H4 (cell line): ENCODE measurements at places on chromosomes 3 and 15. TPM values are rescaled to one million over a fixed set of nuclear protein-coding genes. Genes with fewer than 3 reads are reported as not detected.

DNA sequence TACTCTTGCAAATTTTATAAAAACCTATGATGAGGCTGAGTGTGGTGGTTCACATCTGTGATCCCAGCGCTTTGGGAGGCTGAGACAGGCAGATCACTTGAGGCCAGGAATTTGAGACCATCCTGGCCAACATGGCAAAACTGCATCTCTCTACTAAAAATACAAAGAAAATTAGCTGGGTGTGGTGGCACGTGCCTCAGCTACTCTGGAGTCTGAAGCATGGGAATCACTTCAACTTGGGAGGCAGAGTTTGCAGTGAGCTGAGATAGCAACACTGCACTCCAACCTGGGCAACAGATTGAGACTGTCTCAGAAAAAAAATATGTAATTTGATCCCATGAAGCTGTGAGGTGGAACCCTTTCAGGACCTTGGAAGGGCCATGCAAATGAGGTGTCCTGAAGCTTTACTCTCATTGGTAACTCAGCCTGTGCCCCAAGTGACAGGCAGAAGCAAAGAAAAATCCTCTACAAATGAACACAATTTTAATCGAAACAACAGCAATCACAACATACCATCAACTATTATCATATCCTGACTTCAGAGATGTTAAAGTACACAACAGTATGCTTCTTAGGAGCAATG is 84.6 kb upstream of the CDV3 start:
- DNase-seq = no peak

The SNX22 gene
- 0.04 TPM in 1 of 2 replicates, not detected in the other for total RNA-seq

The CCR9 gene
- not detected in 2 replicates for total RNA-seq

- no peak for DNase-seq
Observed at GRCh38 chr3:112132975-112133448, at the start of gene GCSAM. Gene GCSAM (minus strand): TSS chr3:112133248. CDS start chr3:112133120, 128 bp downstream.

The SNRK gene
- total RNA-seq = 9.2 and 11.4 TPM in 2 replicates

DNA sequence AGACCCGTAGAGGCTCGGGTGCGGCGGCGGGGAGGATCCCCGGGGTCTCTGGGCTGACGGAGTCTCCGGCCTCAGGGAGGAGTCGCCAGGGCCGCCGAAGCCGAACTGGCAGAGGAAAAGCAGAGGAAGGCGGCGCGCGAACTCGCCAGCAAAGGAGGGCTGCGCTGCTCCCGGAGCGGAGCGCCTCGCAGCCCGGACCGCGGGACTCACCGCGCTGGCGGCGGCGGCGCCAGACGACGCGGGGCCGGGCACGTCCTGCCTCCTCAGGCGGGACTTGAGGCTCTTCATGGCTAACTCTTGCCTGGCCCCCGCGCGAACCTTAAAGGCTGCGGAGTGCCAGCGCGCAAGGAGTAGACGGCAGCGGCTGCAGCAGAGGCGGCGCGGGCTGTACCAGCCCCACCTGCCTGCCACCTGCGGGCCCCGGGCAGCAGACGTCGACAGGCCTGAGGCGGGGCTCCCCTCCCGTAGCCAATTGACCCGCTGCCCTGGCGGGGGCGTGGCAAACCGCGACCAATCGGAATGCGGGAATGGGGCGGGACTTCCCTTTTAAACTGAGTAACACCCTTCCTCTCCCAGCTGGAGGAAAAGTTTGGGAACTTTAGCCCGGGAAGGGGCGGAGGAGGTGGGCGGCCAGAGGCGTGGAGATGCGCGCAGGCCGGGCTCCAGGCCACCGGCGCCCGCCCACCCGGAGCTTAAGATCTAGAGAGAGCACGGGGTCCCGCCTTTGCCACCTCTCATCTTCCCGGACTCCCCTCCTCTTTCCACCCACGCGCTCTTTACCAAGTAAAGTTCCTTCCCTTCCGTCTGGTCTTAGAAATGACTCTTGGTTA is at the start of gene UACA:
Gene UACA (minus strand): TSS at position 439 of the 830 bp plus-strand sequence. CDS start 151 bp downstream, at position 288.
- DNase-seq = peak; percentile 92

- no peak for DNase-seq
Observed at GRCh38 chr15:76208786-76209424, 102.4 kb downstream of the ETFA start.

DNA sequence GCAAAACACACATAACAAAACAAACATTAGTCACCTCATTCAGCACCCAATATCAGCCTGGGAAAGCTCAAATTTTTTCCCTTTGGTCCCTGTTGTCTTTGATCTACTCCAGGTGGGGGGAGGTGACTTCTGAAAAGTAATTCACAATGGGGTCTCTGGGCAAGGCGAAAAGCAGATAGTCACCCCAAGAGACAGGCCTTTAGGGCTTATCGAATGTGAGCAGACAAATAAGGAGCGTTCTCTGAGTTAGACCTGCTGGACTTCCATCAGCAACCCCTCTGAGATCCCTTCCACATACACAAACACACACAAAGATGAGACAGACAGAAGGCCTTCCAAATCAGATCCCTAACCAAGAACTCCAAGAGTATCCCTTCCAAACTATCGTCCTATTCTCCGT is 171.0 kb upstream of the SMAD3 start:
- no peak for DNase-seq

The PSMD6 gene
- total RNA-seq = 102 and 104 TPM in 2 replicates

The ADAMTSL3 gene
- 0.17 TPM in 1 of 2 replicates, not detected in the other for total RNA-seq

GRCh38 chr3:143016321-143016972 is 15.1 kb downstream of the U2SURP start:
- no peak for DNase-seq

DNA sequence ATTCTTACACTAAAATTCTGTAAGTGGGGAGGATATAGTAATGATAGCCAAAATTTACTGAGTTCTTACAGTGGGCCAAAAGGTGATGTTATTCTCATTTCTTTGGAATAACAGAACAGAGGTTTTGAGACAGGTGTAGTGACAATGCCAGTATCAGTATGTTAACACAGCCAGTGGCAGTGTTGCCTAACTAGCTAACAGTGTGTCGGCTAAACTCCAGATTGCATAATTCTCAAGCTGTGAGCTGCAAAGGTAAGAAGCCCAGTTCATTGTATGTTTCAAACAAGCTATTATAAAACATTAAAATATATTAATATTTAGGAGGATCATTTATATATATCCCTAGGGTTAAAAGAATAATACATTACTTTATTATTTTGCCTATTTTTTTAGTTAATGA is 920 bp downstream of the SLC15A2 start:
- DNase-seq = no peak

GRCh38 chr3:31295150-31295765 is 237.5 kb upstream of the STT3B start:
- DNase-seq = no peak

The PRR20G gene
- not detected in 2 replicates for total RNA-seq

DNA sequence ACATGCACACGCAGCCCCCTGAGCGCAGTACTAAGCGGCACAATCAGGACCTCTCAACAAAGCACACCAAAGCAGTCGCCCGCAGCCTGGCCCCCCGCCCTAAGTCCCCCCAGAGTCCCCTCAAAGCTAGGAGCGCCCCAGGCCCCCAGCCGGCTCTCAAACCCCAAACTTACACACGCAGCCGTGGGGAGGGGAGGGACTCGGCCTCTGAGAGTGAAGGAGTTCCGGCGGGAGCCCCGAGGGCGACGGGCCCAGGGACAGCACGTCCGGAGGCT is 5.5 kb downstream of the GATA2 start:
- no peak for DNase-seq

- DNase-seq = peak; percentile 42
Observed at GRCh38 chr3:50630877-50631276, 13.9 kb downstream of the MAPKAPK3 start.

GRCh38 chr3:134795746-134796280 is 753 bp downstream of the EPHB1 start:
- DNase-seq = no peak

The ZBTB20 gene
- total RNA-seq = 4.9 and 5.1 TPM in 2 replicates
